Pancreas (tissue), 10 donors: ENCODE measurements at places on chromosomes 11 and 22. TPM values are rescaled to one million over a fixed set of nuclear protein-coding genes. Genes with fewer than 3 reads are reported as not detected.

DNA sequence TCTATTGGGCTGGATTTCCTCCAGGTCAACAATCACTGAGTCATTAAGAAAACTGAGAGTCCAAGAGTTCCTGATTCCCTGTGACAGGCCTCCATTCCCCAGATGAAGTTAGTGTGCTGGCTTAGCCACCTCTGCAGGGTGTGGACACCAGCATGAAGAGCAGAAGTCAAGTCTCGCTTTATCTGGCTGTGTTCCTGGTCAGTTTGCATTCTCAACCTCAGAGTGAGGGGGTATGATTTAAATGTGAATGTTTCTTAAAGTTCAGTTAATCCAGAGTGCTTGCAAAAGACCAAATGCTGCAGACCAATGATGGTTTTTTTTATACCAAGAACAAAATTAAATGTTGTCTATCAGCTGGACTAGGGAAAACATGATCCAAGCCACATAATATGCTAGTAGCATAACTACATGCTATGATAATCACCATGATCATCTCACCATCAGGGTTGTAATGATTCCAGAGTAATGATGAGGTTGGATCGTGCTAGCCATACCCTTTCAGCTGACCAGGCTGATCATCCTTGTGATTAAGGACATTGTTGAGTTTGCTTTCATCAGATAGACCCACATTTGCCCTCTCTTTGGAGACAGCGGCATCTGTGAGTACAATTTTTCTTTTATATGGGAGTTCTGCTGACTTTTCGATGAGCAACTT is 145.8 kb upstream of the ARHGAP20 start:
- no peaks in the 10 kb centered on the region for H3K4me1 ChIP-seq
- no peak overlapping the region for H3K27ac ChIP-seq
- no peak overlapping the region for H3K4me3 ChIP-seq
- no peaks in the 10 kb centered on the region for H3K27me3 ChIP-seq
- no peaks in the 10 kb centered on the region for H3K36me3 ChIP-seq

DNA sequence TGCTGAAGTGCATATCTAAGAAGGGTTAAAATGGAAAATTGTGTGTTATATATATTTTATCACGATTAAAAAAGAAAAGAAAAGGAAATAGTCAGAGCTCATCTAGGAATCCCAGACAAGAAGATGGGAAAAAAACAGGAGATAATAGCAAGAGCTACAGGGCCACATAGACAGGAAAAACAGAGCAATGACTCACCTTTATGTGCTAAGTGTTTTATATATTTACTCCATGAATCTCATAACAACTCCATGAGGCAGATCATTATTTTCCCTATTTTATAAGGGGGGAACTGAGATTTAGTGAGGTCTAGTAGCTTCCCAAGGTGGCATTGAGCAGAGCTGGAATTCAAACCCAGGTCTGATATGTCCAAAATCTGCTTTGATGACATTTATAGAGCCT is 18.1 kb upstream of the ELF5 start:
- no peaks in the 10 kb centered on the region for H3K36me3 ChIP-seq
- no peak overlapping the region for H3K4me3 ChIP-seq
- H3K4me1 ChIP-seq = no peaks in the 10 kb centered on the region
- H3K27me3 ChIP-seq = no peaks in the 10 kb centered on the region

DNA sequence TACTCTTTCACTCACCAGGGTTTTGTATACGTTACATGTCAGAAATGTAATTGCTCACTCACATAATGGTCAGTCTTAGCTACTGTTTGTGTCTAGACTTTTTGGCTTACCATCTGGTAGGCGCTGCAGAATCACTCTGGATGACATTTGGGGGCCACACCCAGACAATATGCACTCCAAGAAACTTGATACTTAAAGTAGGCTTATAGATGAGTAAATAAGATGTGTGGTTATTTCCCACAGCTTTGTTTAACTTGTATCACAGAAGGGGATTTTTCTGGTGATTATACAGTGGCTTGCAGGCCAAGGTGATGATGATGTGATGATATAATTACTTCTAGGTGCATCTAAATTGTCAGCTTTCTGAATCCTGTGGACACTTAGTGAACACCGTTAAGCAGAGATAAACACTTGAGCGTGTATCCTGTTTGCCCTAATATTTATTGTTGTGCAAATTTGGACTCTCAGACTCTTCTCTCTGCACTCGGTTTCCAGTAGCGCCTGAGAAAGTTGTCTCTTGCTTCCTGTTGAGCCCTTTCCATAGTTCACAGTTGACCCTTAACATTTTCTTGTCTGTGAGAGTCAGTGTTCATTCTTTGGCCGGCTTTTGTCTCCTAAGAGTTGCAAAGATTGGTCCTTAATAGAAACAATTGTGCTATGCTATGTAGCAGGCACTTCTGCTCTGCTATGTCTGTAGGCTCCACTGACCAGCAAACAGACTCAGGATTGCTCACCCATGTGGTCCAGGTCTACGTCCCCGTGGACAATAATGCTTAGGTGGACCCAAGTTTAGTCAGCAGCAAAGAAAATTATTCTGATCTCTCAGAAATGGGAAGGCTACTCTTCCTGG is 89.3 kb downstream of the PRR5L start:
- H3K36me3 ChIP-seq = no peaks in the 10 kb centered on the region
- no peaks in the 10 kb centered on the region for H3K4me1 ChIP-seq
- no peaks in the 10 kb centered on the region for H3K27me3 ChIP-seq
- H3K4me3 ChIP-seq = no peak overlapping the region
- no peak for DNase-seq
- no peak overlapping the region for H3K27ac ChIP-seq

- H3K4me3 ChIP-seq = no peak overlapping the region
- H3K27me3 ChIP-seq = no peaks in the 10 kb centered on the region
- peak overlapping the region; percentile 42 for H3K27ac ChIP-seq
- no peaks in the 10 kb centered on the region for H3K36me3 ChIP-seq
- peaks cover 21% of the 10 kb centered on the region for H3K4me1 ChIP-seq
These were observed 15.3 kb upstream of the TPP1 start for GRCh38 chr11:6634534-6634933.

DNA sequence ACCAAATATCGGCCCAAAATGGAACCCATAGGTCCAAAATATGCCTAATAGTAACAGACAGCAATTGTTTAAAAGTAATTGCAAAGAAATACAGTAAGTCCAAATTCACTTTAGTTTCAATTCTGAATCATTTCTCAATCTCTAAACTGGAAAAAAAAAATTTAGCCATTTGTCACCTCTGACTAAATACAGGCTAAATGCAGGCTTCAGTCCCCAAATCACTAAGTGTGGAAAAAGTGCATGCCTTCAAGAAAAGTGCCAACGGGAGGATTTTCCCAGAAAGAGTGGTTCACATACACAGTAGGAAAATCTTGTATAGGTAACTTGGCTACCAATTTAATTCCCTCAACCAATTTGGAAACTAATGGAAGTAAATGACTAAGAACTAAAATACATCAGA is 35.7 kb downstream of the SIK3 start:
- DNase-seq = no peak
- H3K4me3 ChIP-seq = no peak overlapping the region
- H3K4me1 ChIP-seq = peaks cover 38% of the 10 kb centered on the region
- no peak overlapping the region for H3K27ac ChIP-seq

- no peak overlapping the region for H3K4me3 ChIP-seq
- no peaks in the 10 kb centered on the region for H3K27me3 ChIP-seq
- no peaks in the 10 kb centered on the region for H3K36me3 ChIP-seq
- peak overlapping the region; percentile 91 for H3K27ac ChIP-seq
- no peak for DNase-seq
- H3K4me1 ChIP-seq = peaks cover 38% of the 10 kb centered on the region
These were observed 8.1 kb downstream of the C11orf91 start for GRCh38 chr11:33692541-33692940.

- no peaks in the 10 kb centered on the region for H3K4me1 ChIP-seq
- no peaks in the 10 kb centered on the region for H3K27me3 ChIP-seq
- no peak overlapping the region for H3K4me3 ChIP-seq
- no peak for DNase-seq
- no peak overlapping the region for H3K27ac ChIP-seq
These were observed 18.0 kb upstream of the E2F8 start for GRCh38 chr11:19258641-19259230.

DNA sequence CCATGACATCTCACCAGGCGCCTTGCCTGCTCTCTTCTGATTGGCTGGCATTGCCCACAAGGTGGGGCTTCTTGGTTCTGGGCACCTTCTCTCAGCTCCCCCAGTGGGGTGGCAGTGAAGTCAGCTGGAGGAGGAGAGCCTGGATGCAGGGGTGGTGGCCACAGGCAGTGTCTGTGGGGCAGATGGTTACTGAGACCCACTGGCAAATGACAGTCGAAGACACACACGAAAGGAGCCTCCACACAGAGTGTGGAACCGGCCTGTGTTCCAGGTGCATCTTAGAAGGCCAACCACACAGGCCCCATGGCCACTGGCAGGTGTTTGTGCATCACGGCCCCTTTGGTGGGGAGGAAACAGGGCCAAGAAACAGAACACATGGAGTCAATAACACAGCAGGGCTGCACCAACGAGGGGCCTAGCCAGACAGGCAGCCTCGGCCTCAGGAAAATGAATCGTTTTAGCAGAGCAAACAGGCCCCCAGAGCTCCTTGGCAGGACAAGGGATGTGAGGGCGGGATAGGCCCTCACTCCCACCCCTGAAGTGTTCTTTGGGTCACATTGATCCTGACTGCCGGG is 683.4 kb downstream of the TBC1D22A start:
- no peaks in the 10 kb centered on the region for H3K36me3 ChIP-seq
- no peaks in the 10 kb centered on the region for H3K27me3 ChIP-seq
- no peak for DNase-seq
- no peak overlapping the region for H3K27ac ChIP-seq
- H3K4me1 ChIP-seq = no peaks in the 10 kb centered on the region

DNA sequence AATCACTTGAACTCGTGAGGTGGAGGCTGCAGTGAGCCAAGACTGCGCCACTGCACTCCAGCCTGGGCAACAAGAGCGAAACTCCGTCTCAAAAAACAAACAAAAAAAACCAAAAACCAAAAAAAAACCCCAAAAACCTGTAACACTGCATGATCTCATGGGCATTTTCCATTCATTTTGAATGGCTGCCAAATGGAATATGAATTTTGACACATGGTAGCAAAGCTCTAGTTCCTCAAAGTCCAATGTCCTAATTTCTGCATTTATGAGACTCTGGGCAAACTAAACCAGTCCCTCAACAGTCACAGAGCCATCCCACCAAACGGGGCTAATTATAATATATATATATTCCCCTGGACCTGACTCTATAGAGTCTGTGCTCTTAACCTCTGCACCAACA is 61.8 kb downstream of the SGSM3 start:
- H3K4me1 ChIP-seq = no peaks in the 10 kb centered on the region
- DNase-seq = no peak
- H3K27ac ChIP-seq = no peak overlapping the region
- H3K36me3 ChIP-seq = peaks cover 7% of the 10 kb centered on the region
- no peak overlapping the region for H3K4me3 ChIP-seq

- no peak for DNase-seq
- H3K27ac ChIP-seq = peak overlapping the region; percentile 88
- H3K4me1 ChIP-seq = peaks cover 27% of the 10 kb centered on the region
These were observed 136.8 kb downstream of the CD44 start for GRCh38 chr11:35275786-35276170.

DNA sequence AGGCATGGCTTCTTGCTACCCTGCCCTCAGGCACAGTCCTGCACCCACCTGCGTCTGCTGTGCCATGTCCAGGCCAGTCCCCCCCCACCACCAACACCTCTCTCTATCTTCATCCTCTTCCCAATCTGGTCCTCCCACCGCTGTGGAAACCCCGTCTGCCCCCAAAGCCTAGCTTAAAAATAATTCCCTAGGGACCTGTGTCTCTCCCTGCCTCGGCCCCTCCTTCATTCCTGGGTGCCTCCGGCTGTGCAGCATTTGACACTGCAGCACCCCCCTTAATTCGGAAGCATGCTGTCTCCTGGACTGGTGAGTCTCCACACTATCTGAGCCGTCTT is 2.5 kb upstream of the ASCL2 start:
- no peak for DNase-seq
- no peaks in the 10 kb centered on the region for H3K27me3 ChIP-seq
- H3K36me3 ChIP-seq = no peaks in the 10 kb centered on the region
- no peak overlapping the region for H3K4me3 ChIP-seq

GRCh38 chr11:30113326-30113898 is 96.6 kb upstream of the KCNA4 start:
- no peaks in the 10 kb centered on the region for H3K27me3 ChIP-seq
- H3K4me3 ChIP-seq = no peak overlapping the region
- no peaks in the 10 kb centered on the region for H3K36me3 ChIP-seq
- DNase-seq = no peak
- H3K4me1 ChIP-seq = no peaks in the 10 kb centered on the region

DNA sequence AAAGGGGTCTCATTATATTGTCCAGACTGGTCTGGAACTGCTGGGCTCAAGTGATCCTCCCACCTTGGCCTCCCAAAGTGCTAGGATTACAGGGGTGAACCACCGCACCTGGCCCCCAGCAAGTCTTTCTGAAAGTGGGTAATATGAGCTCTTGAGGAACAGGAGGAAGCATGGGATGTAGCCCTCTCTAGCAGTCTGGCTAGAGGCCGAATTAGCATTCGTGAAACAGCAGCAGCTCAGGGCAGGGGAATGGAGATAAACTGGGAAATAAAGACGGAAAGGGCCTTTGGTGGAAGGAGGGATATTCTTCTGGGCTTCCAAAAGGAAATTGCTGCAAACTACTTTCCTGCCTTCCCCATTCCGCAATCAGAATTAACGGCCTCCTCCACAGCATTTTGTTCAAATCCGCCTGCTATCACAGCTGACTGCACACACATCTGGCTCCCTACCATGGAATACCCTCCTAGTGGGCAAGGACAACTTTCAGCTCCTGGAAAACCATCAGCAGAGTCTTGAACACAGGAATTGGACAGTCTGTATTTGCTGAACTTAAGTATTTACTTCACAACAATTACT is 44.3 kb downstream of the MICAL3 start:
- no peak overlapping the region for H3K27ac ChIP-seq
- H3K4me3 ChIP-seq = no peak overlapping the region
- no peaks in the 10 kb centered on the region for H3K36me3 ChIP-seq
- no peaks in the 10 kb centered on the region for H3K27me3 ChIP-seq

- no peak overlapping the region for H3K27ac ChIP-seq
- no peaks in the 10 kb centered on the region for H3K36me3 ChIP-seq
- H3K27me3 ChIP-seq = no peaks in the 10 kb centered on the region
- no peak overlapping the region for H3K4me3 ChIP-seq
- no peak for DNase-seq
These were observed 63.3 kb upstream of the BMAL1 start for GRCh38 chr11:13214276-13214675.

NLRP6 gene
- total RNA-seq = 0.19 TPM

LINC01488 gene
- total RNA-seq = not detected

F2 gene
- not detected for total RNA-seq

DRD2 gene
- total RNA-seq = not detected

CASP5 gene
- total RNA-seq = not detected

POU2AF2 gene
- 0.18 TPM for total RNA-seq

SHISAL1 gene
- total RNA-seq = 0.46 TPM

OR4A16 gene
- total RNA-seq = not detected

SCT gene
- 0.58 TPM for total RNA-seq

ANGPTL5 gene
- total RNA-seq = not detected

DNHD1 gene
- 4.3 TPM for total RNA-seq

KCNJ11 gene
- total RNA-seq = 5.5 TPM

MS4A3 gene
- total RNA-seq = not detected

SLC22A25 gene
- not detected for total RNA-seq

OR51B2 gene
- total RNA-seq = not detected

FAM180B gene
- total RNA-seq = 0.17 TPM
